ENCODE measurements at places on chromosomes 1 and 21.

DNA sequence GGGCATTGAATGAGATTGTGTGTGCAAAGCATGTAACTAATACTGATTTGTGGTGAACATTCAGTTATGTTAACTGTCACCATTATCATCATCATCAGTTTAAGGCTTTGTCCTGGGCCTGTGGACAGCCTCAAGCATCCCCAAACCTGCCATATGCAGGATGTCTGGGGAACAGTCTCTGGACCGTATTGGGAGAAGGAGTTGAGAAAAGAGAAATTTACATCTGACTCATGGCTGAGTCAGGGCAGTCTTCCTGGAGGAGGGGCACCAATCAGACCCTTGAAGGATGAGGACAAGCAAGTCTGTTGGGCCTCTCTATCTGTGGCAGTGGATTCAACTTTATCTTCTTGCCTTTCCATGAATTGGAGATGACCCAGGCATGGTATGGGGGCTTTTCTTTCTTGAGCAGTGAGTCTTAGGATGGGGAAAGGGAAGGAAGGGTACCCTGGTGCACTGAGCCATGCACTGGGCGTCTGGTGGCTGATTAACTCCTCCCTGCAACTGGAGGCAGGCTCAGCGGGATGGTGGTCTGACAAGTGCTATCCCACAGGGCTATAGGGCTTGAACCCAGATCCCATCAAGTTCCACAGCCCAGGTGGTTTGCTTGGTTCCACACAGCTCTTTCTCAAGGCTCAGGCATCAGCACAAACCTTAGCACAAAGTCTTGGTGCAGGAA is 2.9 kb downstream of the PADI3 start:
- no peak for DNase-seq

DNA sequence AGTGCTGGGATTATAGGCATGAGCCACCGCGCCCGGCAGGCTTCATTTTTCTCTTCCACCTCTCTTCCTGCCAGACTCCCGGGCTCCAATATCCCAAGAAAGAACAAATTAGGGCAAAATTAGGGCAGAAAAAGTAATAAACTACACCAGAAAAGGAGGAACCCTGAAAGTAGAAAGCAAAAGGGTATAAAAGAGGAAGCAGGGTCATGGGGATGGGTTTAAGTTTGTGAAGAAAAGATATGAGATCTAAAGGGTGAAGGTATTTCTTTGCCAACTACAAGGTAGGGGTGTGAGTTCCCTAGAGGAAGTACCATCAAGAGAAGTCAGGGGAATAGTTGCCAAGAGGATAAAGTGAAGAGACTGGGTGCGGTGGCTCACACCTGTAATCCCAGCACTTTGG is 9.9 kb downstream of the PTPN22 start:
- DNase-seq: no peak

- no peak for DNase-seq
These were observed 158.6 kb downstream of the SYT2 start for GRCh38 chr1:202551683-202552082.

DNA sequence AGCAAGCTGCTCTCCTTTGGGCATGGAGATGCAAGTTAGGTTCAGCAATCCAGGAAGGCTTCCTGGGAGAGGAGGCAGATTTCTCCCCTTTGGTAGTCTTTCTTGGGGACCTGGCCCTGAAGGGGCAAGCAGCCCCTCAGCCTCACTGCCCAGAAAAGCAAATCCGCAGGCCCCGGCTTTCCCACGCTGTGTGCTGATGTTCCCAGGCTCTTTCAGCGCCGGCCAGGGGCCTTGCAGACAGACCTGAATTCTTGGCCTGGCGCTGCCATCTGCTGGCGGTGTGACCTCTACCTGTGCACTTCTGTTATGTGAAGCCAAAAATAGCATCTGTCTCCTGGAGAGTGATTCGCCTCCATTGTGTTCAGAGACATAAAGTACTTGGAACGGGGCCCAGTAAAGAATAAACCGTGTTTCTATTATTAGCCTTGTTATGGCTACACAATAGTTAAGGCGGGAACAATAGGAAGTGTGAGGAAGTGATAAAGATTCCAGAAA is 64.8 kb downstream of the ALPL start:
- no peak for DNase-seq

DNA sequence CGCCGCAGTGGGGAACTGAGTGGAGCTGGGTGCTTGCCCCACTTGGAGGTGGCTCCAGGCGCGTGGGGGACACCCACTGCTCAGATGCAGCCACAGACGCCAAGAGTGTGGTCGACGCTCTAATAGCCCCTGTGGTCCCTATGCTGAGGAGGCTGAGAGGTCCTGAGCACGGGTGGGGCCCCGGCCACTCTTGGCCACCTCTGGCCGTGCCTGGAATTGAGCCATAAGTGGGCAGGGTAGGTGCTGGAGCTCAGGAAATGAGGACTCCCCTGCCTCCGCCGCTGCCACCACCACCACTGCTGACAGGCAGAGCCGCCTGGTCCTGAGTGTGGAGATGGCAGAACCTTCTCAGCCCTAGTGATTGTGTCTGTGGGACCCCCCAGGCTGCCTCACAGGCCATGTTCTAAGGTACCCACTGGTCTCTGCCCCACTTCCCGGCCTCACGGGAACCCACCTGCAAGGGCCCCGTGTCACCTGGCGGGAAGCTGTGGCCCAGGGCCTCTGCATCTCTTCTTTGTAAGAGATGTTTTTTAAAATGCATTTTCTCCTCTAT is 34.6 kb upstream of the DIP2A start:
- DNase-seq: no peak

DNA sequence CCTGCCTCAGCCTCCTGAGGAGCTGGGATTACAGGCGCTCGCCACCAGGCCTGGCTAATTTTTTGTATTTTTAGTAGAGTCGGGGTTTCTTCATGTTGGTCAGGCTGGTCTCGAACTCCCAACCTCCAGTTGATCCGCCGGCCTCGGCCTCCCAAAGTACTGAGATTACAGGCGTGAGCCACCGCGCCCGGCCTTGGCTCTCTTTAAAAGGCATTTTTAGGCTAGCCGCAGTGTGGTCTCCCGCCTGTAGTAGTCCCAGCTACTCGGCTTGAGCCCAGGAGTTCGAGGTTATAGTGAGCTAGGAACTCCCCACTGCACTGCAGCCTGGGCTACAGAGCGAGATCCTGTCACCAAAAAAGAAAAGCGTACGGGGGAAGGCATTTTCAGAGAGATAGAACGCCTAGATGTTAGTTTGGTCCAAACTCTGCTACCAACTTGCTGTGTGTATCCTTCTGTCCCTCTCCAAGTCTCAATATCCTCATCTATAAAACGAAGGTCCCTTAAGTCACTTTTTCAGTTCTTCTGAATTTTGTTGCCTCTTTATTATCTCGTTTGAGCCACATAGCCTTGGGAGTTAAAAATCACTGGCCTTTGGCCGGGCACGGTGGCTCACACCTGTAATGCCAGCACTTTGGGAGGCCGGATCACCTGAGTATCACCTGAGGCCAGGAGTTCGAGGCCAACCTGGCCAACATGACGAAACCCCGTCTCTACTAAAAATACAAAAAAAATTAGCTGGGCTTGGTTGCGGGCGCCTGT is 734 bp downstream of the MED18 start:
- DNase-seq: peak; percentile 11

GRCh38 chr1:172601046-172601630 is 57.8 kb upstream of the FASLG start:
- no peak for DNase-seq

GRCh38 chr1:201715351-201715750 is 113.6 kb upstream of the IPO9 start:
- no peak for DNase-seq

- no peak for DNase-seq
These were observed 7.3 kb upstream of the USP1 start for GRCh38 chr1:62429581-62429980.

- DNase-seq: no peak
These were observed 3.1 kb upstream of the KRTAP21-1 start for GRCh38 chr21:30758306-30758705.

GRCh38 chr1:153752072-153752471 is 23.1 kb upstream of the SLC27A3 start:
- DNase-seq: no peak

DNA sequence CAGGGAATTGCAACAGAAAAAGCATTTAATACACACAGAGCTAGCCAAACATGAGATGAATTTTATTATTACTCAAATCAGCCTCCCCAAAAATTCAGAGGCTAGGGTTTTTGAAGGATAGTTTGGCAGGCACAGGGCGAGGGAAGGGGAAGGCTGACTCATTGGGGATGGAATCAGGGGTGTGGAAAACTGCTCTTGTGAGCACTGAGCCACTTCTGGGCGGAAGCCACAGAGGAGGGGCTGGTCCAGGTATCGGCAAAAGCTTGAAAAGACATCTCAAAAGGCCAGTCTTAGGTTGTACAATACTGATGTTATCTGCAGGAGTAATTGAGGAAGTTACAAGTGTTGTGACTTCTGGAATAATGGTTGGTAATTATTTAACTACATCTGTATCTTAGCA is 109.4 kb downstream of the TLR5 start:
- no peak for DNase-seq

- DNase-seq: no peak
These were observed 6.9 kb downstream of the SERTAD4 start for GRCh38 chr1:210239349-210240111.

GRCh38 chr1:232620356-232620969 is 9.5 kb downstream of the SIPA1L2 start:
- no peak for DNase-seq

GRCh38 chr21:40129809-40130208 is 262.6 kb downstream of the PCP4 start:
- DNase-seq: no peak

- DNase-seq: no peak
These were observed 6.0 kb upstream of the NLRP3 start for GRCh38 chr1:247409869-247410544.

DNA sequence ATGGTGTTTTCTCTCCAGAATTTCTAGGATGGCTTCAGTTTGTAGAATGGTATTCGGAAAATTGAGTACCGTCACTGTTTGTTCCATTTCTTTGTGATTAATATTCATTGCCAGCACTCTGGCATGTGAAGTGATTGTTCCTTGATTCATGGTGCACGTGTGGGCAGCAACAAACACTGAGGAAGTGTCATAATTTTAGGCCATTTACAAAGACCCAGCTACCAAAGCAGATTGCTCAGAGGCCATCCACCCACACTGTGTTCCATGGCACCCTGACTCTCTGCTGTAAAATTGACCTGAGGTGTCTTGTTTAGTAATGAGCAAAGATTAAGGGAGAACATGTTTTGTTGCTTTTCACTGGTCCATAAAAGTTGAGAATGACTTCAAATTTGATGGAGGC is 250.9 kb upstream of the FMN2 start:
- no peak for DNase-seq

DNA sequence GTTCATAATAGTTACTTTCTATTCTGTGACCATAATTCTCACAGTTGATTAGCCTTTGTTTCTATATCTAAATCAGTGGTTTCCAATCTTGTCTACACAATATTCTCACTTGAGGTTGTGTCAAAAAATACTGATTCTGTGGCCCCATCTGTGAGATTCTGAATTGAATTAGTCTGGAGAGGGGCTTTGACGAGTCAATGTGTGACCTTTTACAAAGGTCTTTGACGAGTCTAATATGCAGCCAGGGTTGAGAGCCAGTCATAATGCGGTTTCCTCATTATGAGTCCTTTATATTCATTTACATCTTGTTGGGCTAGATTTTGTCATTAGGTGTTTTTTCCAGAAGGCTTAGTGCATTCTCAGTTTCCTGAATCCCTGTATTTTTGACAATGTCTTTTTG is 19.7 kb downstream of the FCRL5 start:
- DNase-seq: no peak

GRCh38 chr1:29688471-29689365 is 452.4 kb downstream of the PTPRU start:
- DNase-seq: no peak

- peak; percentile 22 for DNase-seq
These were observed 5.5 kb downstream of the SMPDL3B start for GRCh38 chr1:27940297-27940696.

DNA sequence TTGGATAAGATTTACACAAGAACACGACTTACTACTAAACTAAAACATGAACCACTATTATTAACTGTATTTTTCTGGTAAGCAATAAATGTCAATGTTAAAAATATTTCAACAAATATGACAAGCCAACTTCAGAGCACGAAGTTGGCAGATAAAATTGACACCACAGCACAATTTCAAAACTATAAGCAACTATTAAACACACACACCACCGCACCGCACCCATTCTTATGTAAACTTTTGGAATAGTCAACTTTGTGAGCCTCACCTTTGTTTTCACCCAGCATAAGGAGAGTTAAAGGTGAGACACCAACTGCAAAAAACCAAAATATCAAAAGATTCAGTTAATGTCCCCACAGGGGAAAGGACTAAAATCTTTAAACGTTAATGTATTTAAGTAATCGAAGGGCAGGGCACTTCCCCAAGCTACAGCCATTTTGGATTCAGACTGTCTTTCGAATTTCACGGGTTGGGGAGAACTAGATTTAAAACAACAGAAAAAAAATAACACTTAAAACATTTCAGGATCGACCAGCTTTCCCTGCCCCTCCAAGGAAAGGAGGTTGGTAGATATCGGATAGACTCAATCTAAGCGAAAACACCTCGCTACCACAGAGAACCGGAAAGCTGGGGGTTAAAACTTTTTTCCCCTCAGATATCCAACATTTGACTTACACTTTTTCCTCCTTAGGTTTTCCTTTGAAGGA is 872 bp downstream of the GPBP1L1 start:
- DNase-seq: no peak

DNA sequence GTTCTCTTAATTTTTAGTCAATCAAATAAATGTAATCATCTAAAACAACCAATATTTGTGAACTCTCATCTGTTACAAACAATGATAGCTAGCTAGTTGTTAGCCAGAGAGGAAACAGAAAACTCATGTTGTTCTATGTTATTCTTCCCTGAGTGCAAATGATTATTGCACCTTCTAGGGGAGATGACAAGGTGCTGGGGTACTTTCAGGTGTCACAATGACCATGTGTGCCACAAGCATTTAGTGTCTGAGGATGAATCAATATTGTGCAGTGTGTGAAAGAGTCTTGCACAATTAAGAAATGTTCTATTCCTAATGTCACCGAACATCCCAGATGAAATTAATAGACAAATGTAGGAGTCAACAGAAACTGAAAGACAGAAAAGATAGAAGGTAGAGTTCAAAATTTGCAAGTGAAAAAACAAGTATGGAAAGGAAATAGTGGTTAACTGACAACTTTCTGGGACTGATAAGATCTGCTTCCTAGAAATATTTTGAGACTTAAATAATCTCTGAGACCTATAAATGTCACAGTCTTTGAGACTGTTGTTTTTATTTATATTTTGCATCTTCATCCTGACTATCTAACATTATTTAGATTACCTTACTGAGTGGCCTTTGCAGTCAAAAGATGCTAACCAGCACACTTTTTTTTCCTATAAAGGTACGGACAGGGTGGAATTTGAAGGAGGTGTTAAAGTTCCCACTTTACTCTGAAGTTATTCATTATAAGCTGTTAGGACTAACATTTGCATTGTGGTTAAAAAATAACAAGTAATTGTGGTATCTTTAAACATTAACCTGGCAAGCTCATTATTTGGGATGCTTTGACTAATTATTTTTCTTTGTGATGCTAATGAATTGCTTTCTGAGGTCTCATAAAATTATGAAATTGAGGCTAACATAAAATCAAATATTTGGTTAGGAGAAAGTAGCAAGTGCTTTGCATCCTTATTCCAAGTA is 21.6 kb upstream of the DPYD start:
- DNase-seq: no peak

Measured in stimulated activated CD8-positive, alpha-beta memory T cell treated with anti-CD3 and anti-CD28 coated beads, Interleukin-7, amount 100 ng/mL, for 1 hour (primary cell).